Stimulated activated CD4-positive, alpha-beta T cell treated with anti-CD3 and anti-CD28 coated beads, Interleukin-4, amount 100 ng/mL, for 4 hours (primary cell): ENCODE measurements at places on chromosomes 2 and 18.
A peak's percentile ranks its signal among the peaks of the same experiment; 100 is the strongest.

DNA sequence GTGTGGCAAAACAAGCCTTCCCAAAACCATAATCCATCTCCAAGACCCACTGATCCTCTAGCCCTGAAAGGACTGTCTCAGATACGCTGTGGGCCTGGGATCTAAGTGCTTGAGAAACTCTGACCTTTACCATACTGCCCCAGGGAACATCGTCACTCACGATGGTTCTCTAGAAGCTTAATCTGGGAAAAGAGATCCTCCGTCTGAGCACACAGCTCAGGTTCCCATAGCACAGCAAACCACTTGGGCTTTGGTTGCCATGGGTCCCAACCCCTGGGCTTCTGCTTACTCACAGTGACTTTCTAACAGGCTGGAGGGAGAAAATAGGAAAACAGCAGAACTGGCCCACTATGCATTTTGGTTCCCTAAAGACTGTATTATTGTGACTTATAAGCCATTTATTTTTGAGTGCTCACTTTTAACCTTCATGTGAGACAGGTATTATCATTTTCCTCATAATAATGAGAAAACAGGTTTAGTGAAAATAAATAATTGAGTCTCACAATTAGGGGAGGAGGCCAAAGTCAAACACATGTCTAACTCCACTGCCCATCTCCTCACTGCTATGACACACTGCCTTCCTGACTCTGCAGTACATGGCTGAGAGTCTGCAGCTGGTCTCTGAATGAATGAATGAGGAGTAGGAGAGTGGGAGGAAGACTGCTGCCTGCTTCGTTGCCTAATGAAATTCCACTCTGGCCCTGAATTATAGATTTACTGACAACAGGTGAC is 46.7 kb downstream of the REEP1 start:
- no peak for DNase-seq

DNA sequence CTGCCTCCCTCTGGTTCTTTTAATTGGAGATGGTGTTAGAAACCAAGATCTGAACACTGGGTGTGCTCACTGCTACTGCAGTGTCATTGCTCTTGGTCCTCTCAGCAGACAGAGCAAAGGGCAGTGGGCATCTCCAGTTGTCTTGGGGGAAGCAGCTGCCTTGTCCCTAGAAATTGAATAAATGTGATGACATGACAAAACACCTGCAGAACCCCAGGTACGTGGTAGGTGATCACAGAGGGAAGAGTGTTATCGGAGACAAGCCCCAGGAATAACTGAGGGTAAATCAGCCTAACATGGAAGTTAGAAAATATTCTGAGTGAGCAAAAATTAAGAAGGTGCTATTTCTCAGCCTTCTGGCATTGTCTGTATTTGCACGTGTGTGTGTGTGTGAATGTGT is 311.9 kb upstream of the HDAC4 start:
- DNase-seq, result no peak

- peak; percentile 51 for DNase-seq
Observed at GRCh38 chr18:74081966-74082741, 65.5 kb downstream of the FBXO15 start.

DNA sequence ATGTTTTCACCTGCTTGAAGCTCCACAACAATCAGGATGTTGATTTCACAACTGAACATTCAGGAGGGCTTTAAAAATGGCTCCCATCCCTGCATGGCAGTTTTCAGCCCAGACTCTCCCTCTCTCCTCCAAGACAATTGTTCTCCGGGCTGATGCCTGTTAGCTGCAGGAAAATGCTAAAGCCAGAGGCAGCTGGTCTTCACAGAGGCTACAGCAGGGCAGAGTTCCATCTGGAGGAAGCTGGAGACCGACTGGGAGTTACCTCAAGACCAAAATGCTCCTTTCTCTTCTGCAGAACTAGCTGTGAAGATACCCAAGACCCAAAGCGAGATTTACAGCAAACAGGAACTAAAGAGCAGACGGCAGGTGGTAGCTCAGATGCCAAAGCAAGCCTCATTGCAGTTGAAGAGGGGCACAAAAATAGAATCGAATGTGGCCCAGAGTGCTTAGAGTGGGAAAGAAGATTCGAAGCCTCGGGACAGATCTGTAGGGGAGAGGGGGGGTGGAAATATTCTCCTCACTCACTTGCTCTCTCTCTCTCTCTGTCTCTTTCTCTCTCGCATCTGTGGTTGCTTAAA is 423.6 kb downstream of the ZNF521 start:
- no peak for DNase-seq

DNA sequence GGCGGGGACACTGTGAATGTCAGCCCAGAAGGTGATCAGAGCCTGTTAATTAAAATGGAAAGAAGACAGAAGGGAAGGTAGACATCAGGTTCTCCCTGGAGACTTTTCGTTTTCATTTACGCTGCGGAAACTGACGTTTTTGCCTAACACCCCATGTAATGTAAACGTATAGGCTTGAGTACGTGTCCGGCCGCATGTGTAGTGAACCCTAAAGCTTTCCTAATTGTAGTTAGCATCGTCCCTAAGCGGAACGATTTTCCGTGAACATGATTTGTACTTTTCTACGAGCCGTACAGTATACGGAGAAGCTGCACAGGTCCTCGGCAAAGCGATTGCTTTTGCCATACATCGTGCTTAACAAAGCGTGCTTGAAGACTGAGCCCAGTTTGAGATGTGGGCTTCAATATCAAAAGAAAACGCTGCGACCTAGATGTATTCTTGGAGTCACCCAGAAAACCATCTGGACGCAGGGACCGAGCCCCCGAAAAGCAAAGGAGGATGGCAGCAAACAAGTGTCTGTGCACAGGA is 284 bp downstream of the TIMM21 start:
- DNase-seq, result no peak

DNA sequence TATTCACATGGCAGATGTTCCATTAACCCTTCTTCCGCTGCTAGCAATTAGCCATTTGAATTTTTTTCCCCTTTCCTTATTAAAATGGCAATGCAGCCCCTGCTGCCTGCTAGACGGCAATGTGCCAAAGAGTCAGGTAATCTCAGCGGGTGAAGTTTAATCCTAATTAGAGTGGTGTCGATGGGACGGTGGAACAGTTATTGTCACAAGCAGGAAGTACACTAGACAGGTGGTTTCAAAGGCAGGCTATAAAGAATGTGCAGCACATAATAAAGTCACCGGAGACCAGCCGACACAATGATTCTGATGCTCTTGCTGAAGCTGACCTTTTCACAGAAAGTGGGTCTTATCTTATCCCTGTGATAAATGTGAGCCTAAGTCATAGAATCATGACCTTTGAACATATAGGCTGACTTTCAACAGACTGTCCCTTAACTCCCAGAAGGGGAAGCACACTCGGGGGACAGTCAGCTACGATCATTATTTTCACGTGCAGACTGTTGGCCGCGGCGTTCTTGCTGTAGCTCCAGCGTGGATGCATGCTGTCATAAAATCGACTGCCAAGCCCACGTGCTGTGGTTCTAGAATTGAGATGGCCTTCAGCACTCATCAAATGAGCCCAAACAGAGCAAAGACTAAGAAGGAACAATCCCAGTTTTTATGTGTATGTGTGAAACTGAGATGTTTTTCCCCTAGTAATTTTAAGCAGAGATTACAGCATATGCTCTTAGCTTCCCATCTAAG is 926.2 kb upstream of the SOX11 start:
- no peak for DNase-seq

DNA sequence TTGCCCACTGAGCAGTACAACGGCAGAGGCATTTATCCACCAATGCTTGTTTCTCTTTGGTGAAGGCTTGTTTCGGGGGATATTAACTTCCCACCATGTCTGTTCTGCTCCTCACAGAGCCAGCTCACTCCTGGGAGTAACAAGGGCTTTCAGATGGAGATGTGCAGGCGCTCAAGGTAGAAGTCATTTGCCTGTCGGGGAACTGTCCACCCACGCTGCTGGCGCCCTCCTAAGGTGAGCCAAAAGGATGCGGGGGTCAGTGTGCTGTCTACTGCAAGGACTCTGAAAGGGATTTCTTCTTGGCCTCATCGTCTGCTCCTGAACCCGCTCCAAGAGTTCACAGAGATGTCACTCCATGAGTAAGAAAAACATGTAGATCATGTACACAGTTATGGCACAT is 57.0 kb upstream of the CYRIA start:
- no peak for DNase-seq
